MM.1S (cell line): ENCODE measurements at places on chromosomes 2 and 18.

GRCh38 chr2:23541503-23542229 is 156.7 kb downstream of the KLHL29 start:
- DNase-seq = no peak

GRCh38 chr2:160300203-160300602 is 100.1 kb upstream of the ITGB6 start:
- DNase-seq = no peak

GRCh38 chr2:234649951-234650350 is 153.1 kb upstream of the ARL4C start:
- DNase-seq = no peak

DNA sequence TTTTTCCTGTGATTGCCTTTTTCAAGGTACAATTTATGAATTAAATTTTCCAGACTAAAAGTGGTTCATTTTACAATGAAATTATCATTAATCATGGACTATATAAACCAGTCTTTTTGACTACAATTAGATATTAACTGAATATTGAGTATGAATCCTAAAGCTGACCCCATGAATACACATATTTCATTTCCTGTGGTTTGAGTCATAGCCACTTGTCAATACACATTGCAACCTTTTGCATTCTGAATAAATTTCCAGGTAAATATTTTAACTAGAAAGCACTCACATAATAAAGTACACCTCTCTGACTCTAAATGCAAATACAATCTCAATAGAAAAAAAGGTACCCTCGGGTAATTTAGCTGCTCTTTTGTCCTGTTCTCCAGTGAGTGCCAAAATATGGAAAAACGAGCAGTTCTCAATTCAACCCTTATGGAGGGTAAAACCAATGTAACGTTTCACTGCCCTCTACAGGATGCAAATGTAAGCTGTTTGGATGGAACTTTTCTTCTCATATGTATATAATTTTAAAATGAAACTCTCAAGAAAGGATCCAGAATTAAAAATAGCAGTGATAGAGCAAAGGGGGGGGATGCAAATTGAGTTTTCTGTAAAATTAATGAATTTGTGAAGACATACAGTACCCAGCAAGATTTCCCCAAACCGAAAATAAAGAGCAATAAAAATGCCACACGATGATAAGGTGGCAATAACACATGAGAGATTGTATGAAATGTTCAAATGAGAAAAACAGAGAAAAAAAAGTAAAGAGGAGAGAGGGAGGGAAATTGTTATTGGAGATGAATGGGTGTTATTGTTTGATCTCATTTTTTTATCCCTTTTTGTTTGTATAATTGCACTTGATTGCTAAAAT is 1795.7 kb upstream of the PIK3C3 start:
- peak; percentile 51 for DNase-seq

- DNase-seq = no peak
Observed at GRCh38 chr2:73257021-73257420, 22.9 kb downstream of the CCT7 start.

DNA sequence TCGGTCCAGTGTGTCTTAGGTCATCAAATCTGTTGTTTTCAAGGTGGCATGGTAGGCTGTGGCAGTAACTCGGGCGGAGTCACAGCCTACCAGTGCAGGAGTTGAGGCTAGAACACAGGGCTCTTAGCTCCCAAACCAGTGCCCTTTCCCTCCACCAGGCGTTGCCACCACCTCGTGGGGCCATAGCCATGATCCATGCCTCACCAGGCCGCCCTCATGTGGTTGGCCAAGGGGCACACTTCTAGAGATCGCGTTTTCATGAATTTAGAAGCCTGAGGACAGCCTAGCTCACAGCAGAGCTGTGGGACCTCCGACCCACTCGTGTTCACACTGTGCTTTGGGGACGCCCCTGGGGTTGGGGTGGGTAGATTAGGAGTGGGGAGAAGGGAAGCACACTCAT is 10.6 kb downstream of the SEC11C start:
- no peak for DNase-seq

DNA sequence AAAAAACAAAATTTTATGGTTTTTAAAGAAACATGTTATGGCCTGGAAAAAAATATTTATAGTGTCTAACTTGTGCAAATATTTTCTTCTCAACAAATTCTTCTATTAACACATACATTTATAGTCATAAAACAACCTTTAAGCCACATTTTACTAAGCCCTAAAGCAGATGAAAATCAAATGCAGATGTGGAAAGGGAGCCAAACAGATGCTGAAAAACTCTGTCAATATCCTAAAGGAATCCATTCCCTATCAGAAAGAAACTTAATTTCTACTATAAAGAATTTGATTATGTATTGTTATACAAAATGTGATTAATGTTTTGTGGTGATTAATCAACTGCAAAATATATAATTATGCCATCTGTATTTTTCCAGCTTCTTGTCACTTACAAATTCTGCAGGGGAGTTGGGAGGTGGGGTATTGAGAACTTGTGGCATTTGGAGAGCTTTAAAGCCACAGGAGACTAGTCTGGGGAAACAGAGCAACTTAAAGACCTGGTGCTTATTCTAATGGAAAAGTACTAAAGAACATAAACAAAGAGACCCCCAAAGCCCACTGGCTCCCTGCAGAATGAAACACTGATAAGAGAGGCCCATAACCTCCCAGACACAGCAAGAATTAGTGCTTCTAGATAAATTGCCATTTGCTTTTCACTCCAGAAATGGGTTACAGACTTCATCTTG is 1721.0 kb upstream of the PIK3C3 start:
- no peak for DNase-seq

- no peak for DNase-seq
Observed at GRCh38 chr2:25266399-25266798, 75.3 kb downstream of the DNMT3A start.

DNA sequence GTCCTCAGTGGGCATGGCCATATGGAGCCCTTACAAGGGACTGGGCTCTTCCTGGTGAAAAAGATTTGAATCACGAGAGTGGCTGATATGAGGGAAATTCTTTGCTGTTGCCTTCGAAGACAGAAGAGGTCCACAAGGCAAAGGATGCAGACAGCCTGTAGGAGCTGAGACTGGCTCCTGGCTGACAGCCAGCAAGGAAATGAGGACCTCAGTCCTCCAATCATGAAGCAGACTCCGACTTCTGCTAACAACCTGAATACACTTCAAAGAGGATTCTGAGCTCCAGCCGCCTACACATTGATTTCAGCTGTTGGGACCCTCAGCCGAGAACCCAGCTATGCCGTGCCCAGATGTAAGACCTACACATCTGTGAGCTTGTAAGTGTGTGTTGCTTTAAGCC is 3.0 kb upstream of the ST8SIA5 start:
- no peak for DNase-seq

- DNase-seq = no peak
Observed at GRCh38 chr2:65054749-65055421, 1.3 kb upstream of the CEP68 start.

DNA sequence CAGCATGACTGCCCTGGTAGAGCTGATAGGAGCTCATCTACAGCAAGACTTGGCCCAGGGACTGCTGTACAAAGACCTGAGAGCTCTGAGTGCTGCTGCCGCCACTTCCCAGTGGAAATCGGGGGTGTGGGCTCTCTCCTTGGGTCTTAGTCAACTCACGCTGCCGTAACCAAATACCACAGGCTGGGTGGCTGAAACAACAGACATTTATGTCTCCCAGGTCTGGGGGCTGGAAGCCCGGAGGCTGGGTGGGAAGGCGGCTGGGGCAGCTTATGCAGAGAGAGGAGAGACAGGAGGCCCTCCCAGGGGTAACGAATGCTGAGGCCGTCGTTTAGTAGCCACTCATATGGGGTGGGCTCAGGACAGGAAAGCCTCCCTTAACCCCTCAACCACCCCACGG is 15.4 kb upstream of the MAL start:
- DNase-seq = no peak

GRCh38 chr2:98530114-98530513 is 78.2 kb downstream of the COA5 start:
- DNase-seq = no peak

DNA sequence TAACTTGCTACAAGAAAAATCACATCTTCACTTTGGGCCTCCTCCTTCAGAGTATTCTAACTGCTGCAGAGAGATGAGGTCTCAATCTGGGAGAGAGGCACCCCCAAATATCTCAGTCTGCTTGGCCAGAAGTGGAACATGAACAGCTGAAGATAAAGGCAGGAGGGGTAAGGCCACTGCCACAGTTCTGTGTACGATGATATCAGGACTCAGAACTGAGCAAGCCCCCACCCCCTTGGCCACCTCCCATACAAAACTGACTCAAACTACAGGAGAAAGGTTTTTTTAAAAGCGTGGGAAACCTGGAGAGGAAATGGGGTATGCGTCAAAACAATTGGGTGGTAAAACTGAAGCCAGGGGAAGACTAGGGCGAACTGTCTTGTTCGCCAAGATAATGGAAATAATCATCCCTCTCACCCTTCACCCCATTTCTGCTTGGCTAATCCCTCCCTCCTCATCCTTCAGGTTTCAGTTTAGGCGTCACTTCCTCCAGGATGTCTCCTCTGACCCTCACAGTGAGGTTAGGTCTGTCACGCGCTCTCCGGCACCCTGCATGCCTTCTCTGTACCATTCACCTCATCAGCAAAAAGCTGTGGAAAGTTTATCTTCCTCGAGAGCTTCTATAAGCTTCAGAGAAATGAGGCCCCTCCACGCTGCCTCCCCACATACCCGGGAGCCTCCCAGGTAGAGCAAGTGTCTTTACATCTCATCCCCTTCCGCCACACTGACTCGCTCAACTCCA is 64.4 kb downstream of the SFXN5 start:
- no peak for DNase-seq

GRCh38 chr18:44796429-44797428 is 116.0 kb downstream of the SETBP1 start:
- no peak for DNase-seq

DNA sequence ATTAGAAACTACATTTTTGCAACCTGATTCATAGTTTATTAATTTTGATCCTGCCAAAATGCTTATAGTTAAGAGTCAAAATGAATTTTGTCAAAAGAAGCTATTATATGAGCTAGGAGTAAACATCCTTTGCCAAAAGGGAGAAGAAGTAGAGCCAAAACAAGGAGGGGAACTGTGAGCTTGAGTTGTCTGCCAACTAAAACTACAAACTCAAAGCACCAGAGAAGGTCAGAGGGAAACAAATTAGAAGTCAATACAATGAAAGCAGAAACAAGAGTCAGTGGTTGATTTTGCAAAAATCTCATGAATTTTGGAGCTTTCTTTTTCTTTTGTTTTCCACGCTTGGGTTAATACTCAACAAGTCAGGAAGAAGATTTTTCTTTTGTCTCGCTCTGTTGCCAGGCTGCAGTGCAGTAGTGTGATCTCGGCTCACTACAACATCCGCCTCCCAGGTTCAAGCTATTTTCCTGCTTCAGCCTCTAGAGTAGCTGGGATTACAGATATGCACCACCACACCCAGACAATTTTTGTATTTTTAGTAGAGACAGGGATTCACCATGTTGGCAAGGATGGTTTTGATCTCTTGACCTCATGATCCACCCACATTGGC is 508.5 kb downstream of the RIT2 start:
- DNase-seq = no peak

- no peak for DNase-seq
Observed at GRCh38 chr18:46439037-46439436, 218.0 kb downstream of the LOXHD1 start.

- no peak for DNase-seq
Observed at GRCh38 chr18:23149570-23149969, 14.3 kb downstream of the CABLES1 start.

- no peak for DNase-seq
Observed at GRCh38 chr2:10438688-10439087, 9.4 kb downstream of the ODC1 start.

GRCh38 chr2:201969241-201969937 is 64.3 kb upstream of the FZD7 start:
- DNase-seq = no peak

DNA sequence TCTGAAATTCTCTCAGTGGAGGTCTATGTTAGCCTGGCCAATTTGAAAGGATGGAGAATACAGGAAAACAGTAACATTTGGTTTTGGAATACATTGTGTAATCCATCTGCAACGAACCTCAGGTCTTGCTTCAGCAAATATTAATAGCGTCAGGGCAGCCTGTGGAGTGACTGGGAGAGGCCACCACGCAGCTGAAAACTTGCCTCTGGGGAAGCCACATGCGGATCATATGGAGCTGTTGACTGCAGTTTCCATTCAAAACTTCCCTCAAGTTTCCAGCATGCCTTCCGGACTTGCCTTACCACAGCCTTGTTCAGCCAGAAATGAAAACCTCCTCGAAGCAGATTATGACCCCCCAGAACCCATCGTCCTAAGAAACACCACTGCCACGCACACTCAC is 25.7 kb downstream of the BCL11A start:
- DNase-seq = no peak

GRCh38 chr18:41842886-41843285 is 112.1 kb upstream of the PIK3C3 start:
- no peak for DNase-seq

GRCh38 chr18:56825321-56825720 is 174.2 kb downstream of the WDR7 start:
- no peak for DNase-seq

DNA sequence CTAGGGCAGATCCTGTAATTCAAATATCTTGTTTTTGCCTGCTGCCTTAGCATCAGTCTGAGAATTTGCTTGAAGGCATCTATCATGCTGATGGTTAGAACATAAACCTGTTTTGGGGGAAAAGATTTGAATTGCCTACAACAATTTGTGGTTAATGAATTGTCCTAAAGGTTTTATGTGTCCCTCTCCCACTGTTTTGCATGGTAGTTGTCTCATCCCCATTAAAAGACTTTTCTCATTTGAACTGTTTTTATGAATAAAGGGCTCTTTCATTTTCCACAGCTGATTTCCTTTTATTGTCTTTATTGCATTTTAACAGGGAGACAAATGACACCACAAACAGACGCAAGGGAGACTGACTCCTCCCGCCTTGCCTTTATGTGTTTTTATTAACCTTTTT is 275.6 kb downstream of the PIK3C3 start:
- no peak for DNase-seq

- DNase-seq = no peak
Observed at GRCh38 chr2:201452922-201453643, 1.5 kb downstream of the STRADB start.

GRCh38 chr2:196278491-196278911 is 107.1 kb upstream of the STK17B start:
- DNase-seq = no peak

GRCh38 chr2:240447331-240447730 is 11.9 kb downstream of the GPC1 start:
- no peak for DNase-seq

DNA sequence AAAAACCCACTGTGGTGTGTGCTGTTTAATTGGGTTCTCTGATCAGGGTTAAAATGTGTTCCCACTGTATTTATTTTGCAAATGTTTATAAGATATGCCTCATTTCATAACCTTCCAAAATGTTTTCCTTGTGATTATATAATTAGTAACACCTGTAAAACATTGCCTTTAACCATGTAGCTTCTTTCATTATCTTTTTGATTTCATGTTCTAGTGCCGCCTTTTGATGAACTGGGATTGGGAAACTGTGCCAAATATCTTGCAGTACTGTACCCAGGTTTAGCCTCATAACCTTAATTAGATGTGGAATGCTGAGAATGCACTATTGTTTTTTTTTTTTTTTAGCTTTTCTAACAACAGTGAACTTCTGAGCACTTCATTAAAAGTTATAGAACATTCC is 96.9 kb downstream of the TANC1 start:
- DNase-seq = no peak
